AML-193 (cell line): ENCODE measurements at places on chromosomes 2 and 18.

DNA sequence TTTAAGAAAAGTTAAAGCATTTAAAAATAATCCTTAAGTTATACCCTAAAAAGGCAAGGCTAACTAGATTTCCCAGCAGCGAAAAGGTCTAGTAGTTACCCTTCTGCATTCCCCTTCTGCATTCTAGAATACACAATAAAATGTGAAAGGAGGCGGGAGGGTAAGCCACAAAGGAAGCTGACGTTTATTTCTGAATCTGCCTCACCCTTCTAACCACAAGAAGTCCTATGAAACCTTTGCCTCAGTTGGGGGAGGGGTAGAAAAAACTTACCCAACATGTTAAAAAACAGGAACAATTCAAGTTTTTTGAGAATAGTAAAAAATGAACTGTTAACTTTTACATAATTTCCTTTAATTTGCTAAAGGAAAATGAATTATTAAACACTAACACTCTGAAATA lies 11.3 kb downstream of the STK17B start:
- peak; percentile 97 for DNase-seq

DNA sequence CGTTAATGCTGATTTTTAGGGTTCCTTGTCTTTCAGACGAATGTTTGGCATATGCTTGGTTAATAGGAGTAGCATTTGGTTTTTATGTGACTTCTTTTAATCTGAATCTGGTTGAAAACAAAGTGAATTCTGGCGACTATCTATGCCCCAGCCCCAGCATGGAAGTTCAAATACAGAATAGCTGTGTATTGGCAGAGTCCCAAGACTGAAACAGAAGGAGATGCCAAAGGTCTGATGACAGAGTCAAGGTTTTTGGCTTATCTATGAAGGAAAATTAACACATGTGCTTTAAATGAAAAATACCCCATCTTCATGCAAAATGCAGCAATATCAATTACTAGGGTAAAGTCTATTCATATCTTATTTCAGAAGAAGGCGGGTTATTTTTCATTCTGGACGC lies 734.8 kb upstream of the NXPH2 start:
- DNase-seq = no peak

DNA sequence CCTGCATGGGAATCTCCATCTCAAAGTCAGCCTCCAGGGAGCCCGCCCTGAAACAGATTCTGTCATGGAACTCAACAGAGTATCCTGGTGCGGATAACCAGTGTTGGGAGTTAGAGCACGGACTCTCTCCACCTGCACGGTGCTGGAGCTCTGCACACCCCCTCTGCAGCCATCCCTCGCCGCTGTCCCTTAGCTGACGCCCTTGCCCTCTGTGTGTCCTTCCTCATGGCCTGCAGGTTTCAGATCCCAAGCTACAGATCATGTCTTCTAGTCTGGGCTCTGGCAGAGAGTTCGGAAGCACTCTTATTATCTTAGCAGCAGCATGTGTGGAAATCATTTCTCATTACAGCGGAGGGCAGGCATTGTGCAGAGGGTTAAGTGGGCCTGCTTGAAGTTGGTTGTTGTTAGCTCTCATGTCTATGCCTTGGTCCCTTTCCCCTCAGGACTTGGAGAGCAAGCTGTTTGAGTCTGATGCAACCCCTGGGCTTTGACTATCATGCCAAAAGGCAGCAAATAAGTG lies 26.0 kb downstream of the TMEM127 start:
- DNase-seq = no peak

DNA sequence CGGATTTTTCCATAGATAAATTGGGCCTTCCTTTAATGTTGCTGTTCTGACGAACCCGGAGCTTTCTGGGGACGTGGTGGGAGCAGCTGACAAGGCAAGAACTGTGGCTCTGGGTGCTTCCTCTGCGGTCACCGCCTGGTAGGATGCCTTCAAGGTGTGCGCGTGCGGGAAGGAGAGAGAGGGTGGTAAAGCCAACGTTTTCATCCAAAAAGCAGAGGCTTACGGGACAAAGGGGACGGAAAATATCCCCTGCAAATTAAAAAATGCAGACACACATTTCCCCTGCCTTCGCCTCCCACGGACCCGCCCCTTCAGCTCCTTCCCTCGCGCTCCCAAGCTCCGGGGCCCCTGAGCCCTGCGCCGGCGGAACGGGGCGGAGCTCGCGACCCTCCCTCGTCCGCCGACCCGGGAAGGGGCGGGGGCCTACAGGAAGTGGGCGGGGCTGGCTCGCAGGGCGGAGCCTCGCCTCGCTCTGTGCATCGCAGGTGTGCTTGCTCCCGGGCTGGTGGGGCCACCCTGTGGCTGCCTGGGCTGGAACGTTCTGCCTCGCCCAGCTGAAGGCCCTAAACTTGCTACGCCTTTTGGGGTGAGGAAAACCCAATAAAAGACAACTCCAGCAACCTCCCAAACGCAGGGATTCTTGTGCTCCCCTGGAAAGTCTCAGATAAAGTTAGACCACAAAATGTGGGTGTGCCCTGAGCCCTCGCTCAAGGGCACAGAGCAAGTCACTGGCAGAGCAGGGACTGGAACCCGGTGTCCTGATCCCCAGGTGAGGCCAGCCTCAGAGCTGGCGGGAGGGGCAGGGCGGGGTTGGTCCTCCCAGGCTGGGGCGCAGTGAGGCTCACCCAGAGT lies 25.4 kb upstream of the SLC66A3 start:
- DNase-seq = no peak

DNA sequence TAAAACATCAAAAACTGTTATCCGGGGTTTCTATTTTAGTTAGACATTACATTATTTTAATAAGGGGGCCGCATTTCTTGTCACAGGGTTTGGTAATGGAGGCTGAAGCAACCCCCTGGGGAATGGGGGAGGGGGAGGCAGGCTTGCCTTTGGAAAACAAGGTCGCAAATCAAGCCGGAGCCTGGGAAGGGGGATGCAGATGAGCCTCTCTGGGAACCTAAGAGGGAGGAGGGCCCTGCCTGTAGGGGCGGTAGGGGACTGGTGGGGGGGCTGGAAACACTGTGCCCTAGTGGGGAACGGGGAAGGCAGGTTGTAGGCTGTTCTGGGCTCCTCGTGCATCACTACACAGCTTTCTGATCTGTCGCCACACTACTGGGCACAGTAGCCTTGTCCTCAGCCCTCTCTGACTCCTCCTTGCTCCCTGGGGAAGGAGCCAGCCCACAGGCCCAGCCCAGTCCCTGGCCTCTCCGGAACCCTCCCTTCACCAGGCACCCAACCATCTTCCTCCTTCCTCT lies 170.2 kb upstream of the SMAD2 start:
- no peak for DNase-seq

GRCh38 chr2:13504808-13505207 lies 788.1 kb downstream of the TRIB2 start:
- DNase-seq = no peak

DNA sequence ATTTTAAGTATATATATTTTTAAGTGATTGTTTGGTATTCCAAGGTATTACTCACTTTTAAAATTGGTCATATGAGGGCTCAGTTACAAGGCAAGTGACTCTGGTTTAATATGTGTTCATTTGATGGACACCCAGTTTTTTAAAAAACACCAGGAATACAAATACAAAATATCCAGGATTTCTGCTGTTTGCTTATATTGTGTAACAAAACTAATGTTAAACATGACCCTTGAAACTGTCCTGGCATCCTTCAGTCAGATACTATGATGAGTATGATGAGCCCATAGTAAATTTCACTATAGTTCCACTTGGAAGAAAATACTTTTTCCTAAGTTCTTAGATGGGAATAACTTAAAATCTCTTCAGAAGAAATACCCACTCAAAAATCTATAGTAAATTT lies 11.4 kb upstream of the ONECUT2 start:
- DNase-seq = no peak

DNA sequence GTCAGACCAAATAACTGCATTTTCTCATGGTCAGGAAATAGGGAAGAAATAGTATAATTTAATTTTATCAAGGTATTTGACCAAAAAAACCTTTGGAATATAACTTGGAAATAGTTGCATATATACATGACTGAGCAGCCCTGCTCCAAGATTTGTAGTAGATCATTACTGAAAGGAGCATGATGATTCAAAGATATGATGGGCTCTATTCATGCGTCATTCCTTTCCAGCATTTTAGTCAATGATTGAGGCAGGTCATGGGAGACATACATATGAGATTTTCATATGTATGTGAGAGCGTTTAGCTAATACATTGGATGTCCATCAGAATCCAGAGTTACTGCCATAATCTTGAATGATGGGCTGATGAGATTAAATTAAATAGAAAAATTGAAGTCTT lies 74.5 kb downstream of the CAB39 start:
- DNase-seq = no peak

- DNase-seq = no peak
These were observed 121.2 kb upstream of the SLC35G4 start for GRCh38 chr18:11488175-11488574.

DNA sequence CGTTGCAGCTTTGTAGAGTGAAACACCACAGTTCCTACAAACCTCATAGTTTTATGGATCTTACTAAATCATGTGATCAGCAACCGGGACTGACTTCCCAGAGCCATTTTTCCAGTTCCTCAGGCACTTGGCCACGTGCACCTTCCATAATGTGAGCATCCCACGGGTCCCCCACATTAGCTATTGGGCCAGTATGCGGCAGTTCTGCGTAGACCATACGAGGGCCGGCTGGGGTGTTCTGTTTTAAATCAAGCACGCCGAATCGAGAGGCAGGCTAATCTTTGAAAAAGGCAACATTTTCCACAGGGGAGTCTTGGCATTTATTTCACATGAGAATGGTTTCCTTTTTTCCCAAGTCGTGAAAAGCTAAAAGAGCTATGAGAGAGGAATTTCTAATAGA lies 135.6 kb upstream of the CCDC195 start:
- DNase-seq = no peak

DNA sequence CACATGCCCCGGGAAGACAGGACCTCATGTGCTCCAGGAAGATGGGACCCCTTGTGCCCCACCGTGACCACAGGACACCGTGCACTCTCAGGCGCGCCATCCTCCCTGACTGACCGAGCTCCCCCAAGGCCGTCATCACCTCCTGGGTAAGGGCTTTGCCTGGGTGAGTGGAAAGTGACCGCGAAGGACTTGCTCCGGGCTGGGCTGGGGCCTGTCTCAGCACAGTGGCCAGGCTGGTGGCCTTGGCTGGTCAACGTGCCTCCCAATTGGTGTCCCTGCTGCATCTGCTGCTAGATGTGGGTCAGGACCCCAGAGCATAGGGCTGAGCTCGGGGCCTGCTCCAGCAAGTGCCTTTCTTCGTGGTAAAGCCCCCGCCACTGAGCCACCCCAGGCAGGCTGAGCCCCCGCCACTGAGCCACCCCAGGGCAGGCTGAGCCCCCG lies 69.7 kb upstream of the CTDP1 start:
- DNase-seq = no peak

- no peak for DNase-seq
These were observed 49.5 kb upstream of the GPR17 start for GRCh38 chr2:127596311-127597045.

- no peak for DNase-seq
These were observed 953.5 kb downstream of the CNTNAP5 start for GRCh38 chr2:124978597-124978996.

GRCh38 chr18:24600076-24600654 lies 139.7 kb downstream of the HRH4 start:
- peak; percentile 12 for DNase-seq

GRCh38 chr2:121089166-121089510 lies 195.9 kb downstream of the TFCP2L1 start:
- DNase-seq = no peak

GRCh38 chr18:63444580-63444979 lies 22.3 kb upstream of the VPS4B start:
- DNase-seq = peak; percentile 97

DNA sequence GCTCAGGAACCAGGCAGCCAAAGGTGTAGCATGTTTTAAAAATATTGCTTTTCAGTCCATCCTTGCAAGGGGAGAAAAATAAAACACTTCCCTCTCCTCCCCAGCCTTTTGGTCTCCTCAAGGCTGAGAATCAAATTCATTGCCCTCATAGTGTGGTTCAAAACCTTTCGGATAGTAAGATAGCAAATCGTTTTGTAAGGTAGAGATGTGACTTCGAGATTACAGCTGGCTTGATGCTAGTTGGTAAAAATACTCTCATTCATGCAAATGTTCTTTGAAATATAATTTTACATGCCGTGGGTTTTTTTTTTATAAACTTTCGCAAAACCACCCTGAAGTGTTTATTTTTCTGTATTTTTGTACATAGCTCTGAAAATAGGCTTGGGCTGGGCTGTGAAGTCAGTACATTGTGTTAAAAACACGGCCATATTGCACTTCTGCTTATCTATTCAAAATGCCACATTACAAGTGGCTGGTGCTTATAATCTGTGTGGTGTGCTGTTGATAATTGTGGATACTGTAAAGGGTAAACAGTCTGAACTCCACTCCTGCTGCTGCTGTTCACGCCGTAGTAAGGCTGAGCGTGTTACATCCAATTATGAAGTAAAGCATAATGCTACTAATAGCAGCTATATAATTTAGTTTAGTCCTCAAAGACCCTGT lies 172.0 kb upstream of the SIX3 start:
- DNase-seq = no peak

DNA sequence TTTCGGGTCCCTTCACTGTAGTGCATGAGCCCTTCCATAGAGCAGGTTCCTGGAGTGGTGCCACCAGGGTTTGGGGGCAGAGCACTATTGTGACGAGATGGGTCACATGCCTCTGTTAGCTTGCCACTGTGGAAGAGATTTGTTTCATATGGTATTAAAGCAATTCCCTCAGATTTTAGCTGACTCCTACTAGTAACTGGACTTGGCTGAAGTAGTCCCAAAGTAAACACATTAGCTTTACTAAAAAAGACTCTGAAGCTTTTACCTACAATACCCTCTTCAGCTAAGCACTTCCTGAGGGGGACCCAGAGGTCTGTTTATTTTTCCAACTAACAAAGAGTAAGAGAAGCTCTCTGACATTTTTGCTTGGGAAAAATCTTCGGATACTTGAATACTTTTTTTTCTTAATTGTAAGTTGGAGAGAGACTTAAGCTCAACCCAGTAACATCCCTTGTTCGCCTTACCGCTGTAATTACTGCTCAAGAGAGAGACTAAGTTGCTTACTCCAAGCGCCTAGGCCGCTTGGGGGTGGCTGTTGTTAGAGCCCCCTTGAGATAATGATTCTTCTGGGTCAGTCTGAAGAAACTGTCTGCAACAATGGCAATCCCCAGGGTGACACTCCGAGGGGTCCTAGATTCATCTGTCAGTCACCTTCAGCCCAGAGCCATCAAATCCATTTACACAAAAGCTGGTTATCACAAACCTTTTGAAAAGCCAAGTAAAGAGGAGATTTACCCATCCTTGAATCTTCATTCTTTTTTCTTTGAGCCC lies 177.4 kb downstream of the FIGN start:
- no peak for DNase-seq
